ENCODE measurements at places on chromosomes 5 and 9.

DNA sequence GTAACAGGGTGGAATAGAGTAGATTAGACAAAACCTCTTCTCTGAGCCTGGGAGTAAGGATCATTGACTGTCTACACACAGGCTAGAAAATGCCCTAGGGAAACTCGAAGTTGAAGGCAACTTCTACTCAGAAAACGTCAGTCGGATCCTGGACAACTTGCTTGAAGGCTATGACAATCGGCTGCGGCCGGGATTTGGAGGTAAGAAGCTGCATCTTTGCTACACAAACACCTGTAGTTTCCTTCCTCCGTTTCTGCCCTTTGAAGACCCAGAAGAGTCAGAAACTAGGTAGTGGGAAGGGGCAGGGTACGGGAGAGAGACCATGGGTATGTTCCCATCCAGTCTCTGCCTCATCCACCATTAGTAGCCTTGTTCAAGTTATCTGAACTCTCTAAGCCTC, 628 bp downstream of the GABRA6 start:
- DNase-seq, result no peak

GRCh38 chr5:76709762-76710161, 6.2 kb upstream of the F2R start:
- no peak for DNase-seq

- no peak for DNase-seq
Measured at GRCh38 chr5:172079876-172080275, 73.4 kb upstream of the FBXW11 start.

- DNase-seq, result no peak
Measured at GRCh38 chr5:97107318-97107717, 35.1 kb downstream of the LIX1 start.

DNA sequence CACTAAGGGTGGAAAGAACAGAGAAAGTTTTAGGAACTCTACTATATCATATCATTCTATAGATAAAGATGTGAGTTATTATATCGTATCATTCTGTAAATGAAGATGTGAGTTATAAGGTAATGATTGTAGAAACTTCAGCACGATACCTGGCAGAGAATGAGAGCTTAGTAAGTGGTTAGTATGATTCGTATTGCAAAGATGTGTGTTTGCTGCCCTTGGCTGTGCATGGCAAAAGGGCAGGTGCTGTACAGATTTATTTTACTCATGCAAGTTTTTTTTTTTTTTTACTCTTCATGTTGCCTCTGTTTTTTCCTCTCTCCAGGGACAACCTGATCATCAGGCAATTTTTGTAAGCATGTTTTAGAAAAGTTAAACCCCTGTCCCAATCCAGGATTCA, 83.3 kb downstream of the EGFLAM start:
- peak; percentile 44 for DNase-seq

DNA sequence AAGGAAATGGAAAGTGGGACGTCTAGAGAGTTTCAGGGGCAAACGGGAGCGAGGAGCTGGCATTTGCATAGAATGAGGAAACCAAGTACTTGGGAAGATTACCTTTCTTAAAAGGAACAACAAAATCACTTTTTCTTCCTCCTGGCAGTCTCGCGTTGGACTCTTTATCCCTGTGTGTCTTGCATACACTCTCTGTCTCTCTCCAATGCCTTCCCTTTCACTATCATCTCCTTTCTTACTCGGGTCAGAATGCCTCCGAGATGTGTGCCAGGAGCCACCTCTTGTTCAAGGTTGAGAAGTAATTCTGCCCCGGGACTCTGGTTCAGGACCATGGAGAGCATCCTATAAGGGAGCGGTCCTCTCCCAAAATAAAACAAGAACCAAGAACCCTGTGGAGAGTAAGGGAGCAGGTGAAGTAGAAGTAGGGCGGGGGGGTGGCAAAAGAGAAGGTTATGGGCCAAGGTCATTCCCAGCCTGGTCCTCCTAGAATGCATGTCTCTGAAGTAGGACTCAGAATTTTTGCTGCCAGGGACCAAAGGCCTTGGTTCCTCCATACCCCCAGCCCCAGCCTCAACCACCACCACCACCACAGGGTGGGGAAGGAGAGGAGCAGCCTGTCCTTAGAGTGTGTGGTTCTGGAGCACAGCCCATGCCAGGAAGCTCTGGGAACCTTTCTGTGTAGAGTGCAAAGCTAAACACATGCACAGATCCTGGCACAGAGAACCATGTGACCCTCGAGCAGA, 72.1 kb upstream of the ARAP3 start:
- DNase-seq, result peak; percentile 52

GRCh38 chr5:21646469-21646868, 1206.7 kb downstream of the CDH12 start:
- peak; percentile 12 for DNase-seq

DNA sequence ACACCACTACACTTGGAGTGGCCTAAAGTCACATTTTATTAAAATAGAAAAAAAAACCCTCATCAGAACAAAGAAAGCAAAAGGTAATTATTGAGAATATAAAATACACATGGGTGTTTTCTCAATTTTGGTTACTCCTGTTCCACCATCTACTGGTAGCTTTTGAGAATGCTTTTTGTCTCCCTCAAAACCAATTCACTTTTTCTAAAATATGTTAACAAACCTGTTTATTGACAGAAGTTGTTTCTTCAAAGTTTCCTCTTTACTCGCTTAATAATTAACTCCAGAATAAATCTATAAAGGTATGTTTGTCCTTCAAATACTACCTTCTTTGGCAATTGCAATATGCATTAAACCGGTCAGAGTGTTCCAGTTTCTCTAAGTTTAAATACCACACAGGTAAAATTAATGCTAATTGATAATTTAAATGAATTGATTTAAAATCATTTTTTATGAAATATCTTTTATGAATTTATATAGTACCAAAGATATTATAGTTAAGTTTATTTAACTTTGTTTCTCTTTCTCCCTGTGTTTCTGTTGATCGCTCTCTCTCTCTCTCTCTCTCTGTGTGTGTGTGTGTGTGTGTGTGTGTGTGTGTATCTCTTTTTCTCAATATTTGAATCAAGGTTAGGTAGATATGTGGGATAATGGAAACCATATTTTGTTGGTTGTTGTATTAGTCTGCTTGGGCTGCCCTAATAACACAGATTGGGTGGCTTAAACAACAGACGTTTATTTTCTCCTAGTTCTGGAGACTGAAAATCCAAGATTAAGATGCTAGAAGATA, 487.4 kb downstream of the PRDM9 start:
- no peak for DNase-seq

GRCh38 chr5:12354686-12355085, 450.4 kb upstream of the CTNND2 start:
- no peak for DNase-seq

- DNase-seq, result no peak
Measured at GRCh38 chr9:133527444-133527920, 2.7 kb upstream of the MYMK start.

GRCh38 chr9:137049544-137050449, 3.8 kb upstream of the NPDC1 start:
- DNase-seq, result peak; percentile 23

- no peak for DNase-seq
Measured at GRCh38 chr9:13744261-13744901, 464.9 kb upstream of the MPDZ start.

GRCh38 chr9:131656356-131657036, 83.4 kb downstream of the RAPGEF1 start:
- peak; percentile 96 for DNase-seq

DNA sequence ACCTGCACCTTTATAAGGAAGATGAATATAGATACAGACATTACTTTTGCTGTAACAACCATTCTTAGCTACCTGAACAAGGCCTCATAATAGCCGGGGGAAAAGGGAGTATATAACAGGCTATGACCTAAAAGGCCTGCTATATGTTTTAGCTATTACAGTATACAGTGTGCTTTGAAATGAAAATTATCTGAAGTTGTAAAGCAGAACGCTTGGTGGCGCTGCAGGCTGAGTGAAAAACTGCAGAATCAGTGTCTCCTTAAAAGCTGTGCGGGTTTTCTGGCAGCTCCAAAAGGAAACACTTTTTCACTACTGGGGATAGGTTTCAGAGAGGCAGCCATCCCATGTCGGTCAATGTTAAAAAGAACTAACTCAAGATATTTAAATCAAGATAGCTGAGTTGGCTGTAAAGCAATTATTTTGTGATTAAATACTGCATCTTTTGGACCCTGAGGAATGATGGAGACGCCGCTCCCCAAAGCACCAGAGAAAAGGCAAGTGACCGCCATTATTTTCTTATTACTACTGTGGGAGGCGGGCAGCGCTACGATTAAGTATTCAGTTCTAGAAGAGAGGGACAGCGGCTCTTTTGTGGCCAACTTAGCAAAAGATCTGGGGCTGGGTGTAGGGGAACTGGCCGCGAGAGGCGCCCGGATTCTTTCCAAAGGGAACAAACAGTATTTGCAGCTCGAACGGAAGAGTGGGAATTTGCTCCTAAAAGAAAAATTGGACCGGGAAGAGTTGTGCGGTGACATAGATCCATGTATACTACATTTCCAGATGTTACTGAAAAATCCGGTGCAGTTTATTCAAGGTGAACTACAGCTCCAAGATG, 5.9 kb downstream of the PCDHB6 start:
- no peak for DNase-seq

DNA sequence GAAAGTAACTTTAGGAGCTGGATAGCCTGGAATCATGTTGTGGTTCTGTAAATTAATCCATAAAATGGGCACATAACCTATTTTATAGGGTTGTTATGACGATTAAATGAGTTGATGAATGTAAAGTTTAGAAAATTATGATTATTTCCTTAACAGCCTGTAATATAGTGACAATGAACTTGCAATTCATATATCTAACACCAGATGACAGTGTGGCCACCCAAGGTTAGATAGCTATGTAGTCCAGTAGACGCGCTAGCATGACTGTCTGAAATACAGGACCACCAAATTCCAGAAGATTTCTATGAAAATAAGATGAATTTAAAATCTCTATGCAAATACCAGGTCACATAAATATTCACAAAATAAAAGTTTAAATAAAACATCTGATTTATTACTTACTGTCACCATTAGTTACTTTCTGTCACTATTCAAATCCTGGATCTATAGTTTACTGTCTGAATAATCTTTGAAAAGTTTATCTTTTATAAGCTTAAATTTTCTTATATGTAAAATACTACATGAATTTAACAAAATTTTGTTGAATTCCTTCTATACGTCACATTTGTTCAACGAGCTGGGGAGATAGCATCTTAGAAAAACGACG, 26.1 kb upstream of the MACIR start:
- DNase-seq, result peak; percentile 47

GRCh38 chr5:142883025-142883424, 112.8 kb downstream of the ARHGAP26 start:
- DNase-seq, result no peak

DNA sequence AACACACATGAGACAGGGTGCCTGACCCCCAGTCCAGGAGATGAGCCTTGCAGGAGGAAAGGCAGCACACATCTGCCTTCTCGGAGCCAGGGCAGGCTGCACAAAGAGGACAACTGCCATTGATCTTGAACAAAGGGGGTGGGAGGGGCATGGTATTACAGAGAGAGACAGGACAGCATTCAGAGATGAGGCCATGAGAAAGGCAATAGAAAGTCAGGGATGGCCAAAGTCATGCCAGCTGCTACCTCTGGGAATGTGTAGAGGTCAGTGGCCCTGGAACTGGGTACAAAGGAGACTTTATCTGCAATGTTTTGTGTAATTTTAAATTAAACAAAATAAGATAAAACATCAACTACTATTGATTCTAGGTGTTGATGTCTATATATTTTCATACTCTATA, 43.2 kb downstream of the WDR36 start:
- no peak for DNase-seq

GRCh38 chr5:135063056-135063445, 29.0 kb upstream of the PITX1 start:
- no peak for DNase-seq

GRCh38 chr5:140324041-140324600, 21.2 kb upstream of the PFDN1 start:
- DNase-seq, result peak; percentile 61

DNA sequence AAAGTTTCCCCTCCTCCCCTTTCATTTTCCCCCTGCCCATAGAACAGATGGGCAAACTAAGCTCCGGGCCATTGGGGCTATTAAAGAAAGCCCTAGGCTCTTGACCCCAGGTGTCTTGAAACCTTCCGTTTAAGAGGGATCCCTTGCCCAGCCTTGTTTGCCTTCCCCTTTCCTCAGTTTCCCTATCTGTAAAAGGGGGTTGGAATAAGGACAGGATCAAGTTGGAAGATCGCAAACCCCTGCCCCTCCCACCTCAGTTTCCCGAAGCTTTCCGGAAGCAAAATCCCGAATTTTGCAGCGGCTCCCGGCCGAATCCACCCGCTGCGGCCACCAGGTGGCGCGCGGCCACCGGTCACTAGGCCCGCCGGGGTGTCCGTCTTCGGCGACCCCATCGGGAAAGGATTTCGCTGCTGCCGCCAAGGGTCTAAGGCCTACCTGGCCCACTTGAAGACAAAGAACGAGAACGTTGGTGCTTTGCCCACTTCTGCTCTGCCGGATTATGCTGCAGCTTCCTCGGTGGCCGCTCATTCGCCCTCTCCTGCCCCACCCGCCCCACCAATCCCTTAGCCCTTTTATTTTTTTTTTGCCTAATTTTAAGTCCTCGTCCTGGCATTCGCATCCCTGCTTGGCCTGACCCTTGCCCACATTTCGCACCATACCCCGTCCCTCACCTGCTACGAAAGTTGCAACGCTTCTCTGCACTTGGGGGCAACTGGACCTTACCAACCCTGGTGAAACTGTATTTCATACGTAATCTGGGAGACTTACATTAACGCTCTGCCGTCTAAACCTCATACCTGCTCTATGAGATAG, 962 bp upstream of the NR6A1 start:
- DNase-seq, result peak; percentile 53

- no peak for DNase-seq
Measured at GRCh38 chr9:89077519-89077918, 86.3 kb downstream of the S1PR3 start.

- peak; percentile 30 for DNase-seq
Measured at GRCh38 chr5:129460936-129461710, 1.0 kb downstream of the ADAMTS19 start.

GRCh38 chr9:125632321-125633115, 74.5 kb downstream of the MAPKAP1 start:
- DNase-seq, result peak; percentile 88

DNA sequence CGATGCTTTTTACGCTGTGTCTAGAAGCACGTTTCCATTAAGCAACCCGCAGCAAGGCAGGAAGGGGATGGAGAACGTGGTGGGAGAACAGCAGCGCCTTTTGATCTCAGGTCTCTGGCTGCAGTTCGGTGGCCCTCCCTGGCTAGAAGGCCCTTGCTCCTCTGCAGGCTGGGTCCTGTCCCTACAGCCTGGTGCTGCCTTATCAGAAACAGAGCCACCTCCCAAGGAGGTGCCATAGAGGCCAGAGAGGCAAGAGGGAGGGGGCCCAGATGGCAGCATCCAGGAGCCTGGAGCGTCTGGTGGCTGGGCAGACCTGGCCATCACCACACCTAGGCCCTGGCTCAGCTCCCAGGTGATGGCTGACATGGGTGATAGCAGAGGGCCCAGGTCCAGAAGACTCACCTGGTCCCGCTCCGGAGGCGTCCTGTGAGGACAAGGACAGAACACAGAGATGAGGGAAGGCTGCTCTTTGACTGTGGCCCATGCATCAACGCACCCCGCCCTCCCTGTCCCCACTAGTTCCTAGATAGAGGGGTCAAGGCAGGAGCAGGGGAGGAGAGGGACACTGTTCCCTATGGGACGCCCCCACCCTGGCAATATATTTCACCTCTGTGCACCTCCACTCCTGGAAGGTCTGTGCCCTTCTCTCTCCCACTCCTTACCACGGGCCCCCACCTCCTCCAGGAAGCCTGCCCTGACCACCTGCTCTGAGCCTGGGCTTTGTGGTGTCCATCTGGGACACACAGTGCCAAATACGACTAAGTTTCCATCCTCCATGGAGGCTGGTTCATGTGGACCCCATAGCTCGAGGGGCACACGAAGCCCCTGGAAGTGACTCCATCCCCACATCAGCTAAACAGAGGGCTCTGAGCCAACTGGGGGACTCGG, 41.6 kb upstream of the SARDH start:
- DNase-seq, result no peak

Data from bronchial epithelial cell (primary cell).